ENCODE measurements at places on chromosomes 3 and 15.

- no peak for DNase-seq
Observed at GRCh38 chr3:33831053-33831452, 32.6 kb downstream of the PDCD6IP start.

GRCh38 chr15:60548101-60548500 is 69.2 kb upstream of the ICE2 start:
- DNase-seq, result no peak

GRCh38 chr3:36305929-36306520 is 74.3 kb upstream of the STAC start:
- no peak for DNase-seq

DNA sequence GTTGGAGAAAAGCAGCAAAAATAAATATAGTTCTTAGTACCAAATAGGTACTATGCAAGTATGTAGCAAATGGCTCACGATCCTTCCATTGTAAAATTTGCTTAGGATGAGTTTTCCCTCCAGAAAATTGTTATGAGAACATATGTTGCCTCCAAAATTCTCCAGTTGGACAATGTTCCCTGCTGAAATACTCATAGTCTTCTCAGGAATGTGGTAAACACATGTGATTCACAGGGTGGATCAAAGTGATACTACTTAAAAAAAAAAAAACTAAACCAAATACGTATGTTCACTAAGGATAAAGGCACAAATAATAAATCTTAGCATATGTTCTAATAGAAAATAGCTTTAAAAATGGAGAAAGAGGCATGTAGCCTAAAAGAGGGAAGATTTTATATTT is 84.3 kb upstream of the ZNF385D start:
- no peak for DNase-seq

GRCh38 chr3:100107221-100107814 is 7.0 kb downstream of the FILIP1L start:
- no peak for DNase-seq

GRCh38 chr15:93327364-93327763 is 238.4 kb upstream of the RGMA start:
- no peak for DNase-seq

- no peak for DNase-seq
Observed at GRCh38 chr3:35680866-35681650, 41.7 kb downstream of the ARPP21 start.

GRCh38 chr3:7332696-7333095 is 471.8 kb downstream of the GRM7 start:
- no peak for DNase-seq

GRCh38 chr3:160049565-160049964 is 60.9 kb downstream of the IL12A start:
- no peak for DNase-seq

- DNase-seq, result no peak
Observed at GRCh38 chr15:59360896-59361295, 11.8 kb downstream of the MYO1E start.

DNA sequence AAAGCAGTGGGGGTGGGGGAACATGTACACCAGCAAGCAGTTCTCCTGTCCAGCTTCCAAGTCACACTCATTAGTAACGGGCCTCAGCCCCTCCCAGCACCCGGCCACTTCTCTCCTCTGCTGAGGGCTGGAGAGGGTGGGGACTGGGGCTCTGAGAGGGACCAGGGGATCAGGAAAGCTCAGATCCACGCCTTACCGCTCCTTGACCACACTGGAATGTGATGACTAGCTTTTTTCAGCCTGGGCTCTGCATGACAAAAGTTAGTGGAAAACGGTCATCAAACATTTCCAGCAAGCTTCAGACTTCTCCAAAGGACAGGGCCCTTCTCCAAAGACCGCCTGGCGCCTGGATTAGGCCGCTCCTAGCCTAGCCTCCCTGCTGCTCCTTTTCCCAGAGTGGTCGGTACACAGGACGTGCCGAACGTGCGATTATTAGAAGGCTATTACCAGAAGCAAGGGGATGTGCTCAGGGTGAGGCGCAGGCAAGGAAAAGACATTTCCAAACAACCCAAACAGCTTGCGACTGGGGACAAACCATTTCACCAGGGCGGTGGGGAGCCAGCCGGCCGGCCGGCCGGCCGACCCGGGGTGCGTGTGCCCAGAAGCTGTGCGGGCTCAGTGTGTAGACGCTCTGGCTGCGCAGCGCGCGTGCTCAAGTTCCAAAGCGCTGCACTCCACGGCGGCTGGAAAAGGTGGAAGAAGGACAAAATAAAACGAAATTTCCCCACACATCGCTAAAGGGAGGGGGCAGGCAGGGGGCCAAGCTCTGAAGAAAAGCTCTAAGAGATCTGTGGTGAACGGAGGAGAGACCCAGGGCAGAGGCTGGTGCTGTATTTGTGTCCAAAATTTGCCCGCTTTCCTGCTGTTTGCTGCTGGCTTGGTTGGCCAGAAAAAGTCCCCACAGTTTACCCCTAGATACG is 51.0 kb upstream of the SSR3 start:
- no peak for DNase-seq

DNA sequence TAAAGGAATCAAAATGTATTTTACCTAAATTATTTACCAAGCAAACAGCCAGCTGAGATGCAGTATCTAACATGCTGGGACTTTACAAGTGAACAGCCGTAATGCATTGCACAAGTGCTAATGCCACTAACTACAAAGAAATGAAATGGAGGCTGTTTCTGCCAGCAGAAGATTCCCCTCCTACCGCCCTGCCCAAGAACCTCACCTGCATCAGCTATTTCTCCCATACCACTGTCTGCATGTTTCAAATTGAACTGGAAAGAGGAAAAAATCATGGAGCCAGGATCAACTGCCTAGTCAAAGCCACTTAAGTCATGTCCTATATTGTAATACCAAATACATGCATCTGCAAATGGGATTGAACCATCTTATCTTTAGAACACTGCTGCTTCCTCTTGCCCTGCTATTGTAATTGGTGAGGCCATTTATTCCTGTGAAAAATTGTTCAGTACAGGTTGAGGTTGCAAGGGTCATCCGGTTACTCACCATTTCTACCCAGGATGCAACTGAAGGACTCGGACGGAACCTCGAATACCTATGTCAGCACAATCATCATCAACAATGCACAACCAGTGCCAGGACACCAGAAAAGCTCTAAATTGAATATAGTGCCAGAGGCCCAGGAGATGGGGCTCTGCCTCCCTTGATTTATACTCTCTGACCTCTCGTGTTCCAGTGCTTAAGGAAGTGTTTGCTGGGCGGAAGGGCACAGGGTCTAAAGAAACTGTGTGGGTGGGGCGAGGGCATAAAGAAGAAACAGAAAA is 27.5 kb downstream of the ANXA2 start:
- DNase-seq, result no peak

DNA sequence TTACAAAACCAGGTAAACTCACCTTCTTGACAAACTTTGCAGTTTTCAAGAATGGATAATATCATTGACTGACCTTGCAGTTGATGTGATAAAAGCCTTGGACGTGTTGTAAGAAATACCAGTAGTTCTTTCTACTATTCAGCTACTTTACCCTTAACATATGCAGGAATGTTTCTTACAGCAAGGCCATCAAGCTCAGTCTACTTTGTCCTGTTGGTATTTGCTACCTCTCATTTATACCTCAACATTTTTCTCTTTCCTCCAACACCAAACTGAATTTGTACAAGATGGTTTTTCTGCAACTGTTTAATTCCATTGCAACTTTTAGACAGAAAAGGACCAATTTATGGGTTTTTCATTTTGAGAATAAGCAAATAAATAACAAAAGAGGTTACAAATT is 147.4 kb upstream of the BCHE start:
- no peak for DNase-seq

- DNase-seq, result no peak
Observed at GRCh38 chr3:151468284-151468917, 7.5 kb upstream of the IGSF10 start.

DNA sequence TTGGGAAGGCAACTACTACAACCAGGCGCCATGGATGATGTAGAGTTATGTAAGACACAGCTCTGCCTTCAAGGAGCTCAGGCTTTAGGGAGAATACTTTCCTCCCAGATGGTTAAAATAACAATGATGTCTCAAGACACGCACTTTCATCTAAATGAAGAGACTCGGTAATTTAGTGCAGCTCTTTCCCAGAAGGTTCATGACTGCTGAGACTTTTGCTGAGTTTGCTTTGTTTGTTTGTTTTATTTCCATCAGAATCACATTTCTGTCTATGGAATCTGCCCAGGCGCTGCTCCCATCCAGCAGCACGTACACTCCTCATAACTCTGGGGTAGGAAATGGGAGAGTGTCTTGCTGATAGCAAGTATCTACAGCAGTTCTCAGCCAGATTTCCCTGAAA is 33.9 kb upstream of the MEX3B start:
- no peak for DNase-seq

- no peak for DNase-seq
Observed at GRCh38 chr3:122350814-122351418, 25.9 kb downstream of the CSTA start.
